Sciatic nerve (tissue), 2 donors: ENCODE measurements at places on chromosomes 3 and 15. TPM values are rescaled to one million over a fixed set of nuclear protein-coding genes. Genes with fewer than 3 reads are reported as not detected.

- no peak for DNase-seq
Measured at GRCh38 chr3:150371741-150372254, 36.3 kb upstream of the TSC22D2 start.

Gene ABHD10
- 27.3 TPM for total RNA-seq

- DNase-seq: no peak
Measured at GRCh38 chr15:101439920-101440319, 49.6 kb downstream of the PCSK6 start.

- no peak for DNase-seq
Measured at GRCh38 chr15:90266061-90266431, 574 bp downstream of the NGRN start.

Gene UQCC5
- 16.0 TPM for total RNA-seq
